T-helper 2 cell (primary cell): ENCODE measurements at places on chromosomes 16 and 17.

- no peak for DNase-seq
These were observed 31.1 kb downstream of the NME3 start for GRCh38 chr16:1740234-1740633.

DNA sequence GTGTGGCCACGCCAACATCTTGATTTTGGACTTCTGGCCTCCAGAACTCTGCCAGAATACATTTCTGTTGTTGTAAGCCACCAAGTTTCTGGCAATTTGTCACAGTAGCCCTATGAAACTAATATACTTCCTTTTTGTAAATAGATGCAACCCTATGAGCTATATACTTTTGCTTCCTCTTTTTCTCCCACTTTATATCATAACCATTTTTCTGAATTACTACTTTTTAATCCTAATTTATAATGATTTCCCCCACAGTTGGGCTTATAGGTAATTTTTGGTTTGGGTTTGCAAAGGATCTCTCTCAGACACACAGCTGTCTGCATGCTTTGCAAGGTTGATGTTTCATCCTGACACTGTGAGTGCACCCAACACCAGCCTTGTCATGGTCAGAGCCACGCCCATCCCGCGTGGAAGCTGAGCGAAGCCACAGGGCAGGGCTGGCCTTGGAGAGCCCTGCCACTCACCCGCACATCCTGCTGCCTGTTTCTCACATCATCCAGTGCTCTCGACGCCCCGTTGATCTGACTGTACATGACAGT, 5.8 kb downstream of the TRIM25 start:
- no peak for DNase-seq

GRCh38 chr16:14041164-14041563, 30.0 kb upstream of the MRTFB start:
- peak; percentile 77 for DNase-seq

- no peak for DNase-seq
These were observed 50.7 kb downstream of the GNA13 start for GRCh38 chr17:65005858-65006257.

- DNase-seq = no peak
These were observed 868.3 kb downstream of the CDH11 start for GRCh38 chr16:64253525-64253924.

DNA sequence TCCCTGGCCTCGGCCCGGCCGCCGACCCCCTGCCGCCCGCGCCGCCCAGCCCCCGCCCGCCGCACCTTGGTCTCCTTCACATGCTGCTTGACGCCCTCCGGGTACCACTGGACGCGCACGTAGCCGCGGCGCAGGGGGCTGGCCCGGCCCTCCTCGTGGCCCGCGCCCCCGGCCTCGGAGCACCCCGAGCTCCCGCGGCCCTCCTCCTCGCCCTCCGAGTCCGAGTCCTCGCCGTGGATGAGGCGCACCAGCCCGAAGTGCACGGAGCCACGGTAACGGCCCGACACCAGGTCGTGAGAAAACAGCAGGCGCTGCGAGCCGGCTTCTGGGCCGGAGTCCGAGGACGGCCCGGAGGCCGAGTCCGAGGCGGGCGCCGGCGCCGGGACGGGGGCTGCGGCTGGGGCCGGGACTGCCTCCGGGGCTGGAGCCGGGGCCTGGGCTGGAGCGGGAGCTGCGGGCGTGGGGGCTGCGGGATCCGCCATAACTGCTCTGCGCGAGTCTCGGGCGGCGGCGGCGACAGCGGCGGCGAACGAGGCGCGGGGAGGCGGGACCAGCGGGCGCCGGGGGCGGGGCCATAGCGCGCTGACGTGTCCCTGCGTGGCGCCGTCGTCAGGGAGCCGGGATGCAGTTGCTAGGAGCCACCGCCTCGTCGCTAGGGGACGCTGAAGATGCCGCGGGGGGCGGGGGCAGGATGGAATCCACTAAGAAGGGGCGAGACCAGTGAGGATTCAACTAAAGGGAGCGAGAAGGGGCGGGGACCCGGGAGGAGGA, at the start of gene UBE2O:
UBE2O (minus strand) TSS at position 493 of the 771 bp plus-strand sequence; CDS start at position 482, 11 bp downstream.
- peak; percentile 92 for DNase-seq

DNA sequence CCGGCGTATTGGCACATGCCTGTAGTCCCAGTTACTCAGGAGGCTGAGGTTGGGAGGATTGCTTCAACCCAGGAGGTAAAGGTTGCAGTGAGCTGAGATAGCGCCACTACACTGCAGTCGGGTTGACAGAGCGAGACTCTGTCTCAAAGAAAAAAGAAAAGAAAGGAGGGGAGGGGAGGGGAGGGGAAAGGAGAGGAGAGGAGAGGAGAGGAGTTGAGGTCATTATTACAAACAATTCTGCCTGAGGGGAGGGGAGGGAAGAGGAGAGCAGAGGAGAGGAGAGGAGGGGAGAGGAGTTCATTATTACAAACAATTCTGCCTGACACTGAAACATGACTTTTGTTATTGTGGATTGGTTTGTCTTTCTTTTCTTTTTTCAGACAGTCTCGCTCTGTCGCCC, 19.8 kb upstream of the ABCA5 start:
- no peak for DNase-seq

DNA sequence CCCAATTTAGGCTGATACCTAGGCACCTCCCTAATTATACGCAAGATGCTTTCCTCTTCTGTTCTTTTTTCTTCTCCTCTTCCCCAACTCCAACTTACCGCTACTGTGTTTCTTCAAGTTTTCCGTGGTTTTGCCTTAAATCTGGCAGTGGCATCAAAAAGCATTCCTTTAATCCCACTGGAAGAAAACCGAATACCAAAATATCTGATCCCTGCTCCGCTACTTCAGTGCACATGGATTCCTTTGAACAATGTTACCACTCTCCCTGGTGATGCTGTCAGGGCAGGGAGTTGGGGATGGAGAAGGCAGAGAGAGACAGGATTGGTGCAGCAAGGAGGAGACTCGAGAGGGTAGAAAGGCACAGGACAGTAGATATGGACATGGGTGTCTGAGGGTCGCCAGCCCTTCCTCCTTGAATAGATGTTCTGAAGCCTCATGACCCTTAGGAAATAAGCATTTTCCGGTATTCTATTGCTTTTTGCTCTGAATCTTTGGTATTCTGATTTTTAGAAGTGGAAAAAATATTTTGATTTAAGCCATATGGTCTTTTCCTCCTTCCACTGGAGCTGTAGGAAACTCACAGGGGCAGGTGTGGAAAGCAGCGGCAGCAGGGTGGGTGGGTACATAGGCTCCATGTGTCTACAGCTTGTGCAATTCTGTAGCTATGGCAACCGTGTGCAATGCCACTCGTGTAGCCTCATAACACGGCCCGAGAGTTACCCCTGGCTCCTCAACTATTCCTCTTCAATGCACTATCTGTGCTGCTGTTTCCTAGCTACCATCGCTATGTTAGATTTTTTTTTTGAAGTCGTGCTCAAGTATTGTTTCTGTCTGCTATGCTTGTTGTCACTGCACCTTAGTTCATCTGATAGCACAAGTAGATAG, 32.3 kb upstream of the TANC2 start:
- DNase-seq = no peak

DNA sequence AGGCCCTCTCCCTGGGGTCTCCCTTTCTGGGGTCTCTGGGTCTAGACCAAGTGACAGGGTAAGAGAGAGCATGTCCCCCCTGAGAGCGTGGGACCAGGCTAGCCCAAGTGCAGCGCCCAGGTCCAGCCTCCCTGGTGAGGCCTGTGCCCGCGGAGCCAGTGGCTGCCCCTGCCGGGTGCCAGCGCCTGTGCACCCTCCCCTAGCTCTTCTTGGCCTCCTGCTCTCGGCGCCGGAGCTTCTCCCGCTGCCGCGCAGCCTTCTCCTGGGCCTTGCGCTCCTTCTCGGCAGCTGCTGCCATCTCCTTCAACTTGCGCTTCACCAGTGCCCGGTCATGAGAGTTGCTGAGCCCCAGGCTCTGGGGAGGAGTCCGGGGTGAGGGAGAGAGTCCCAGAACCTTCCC, 17.3 kb downstream of the SAMD14 start:
- no peak for DNase-seq

- DNase-seq = no peak
These were observed 427.1 kb downstream of the GRIN2A start for GRCh38 chr16:9755081-9755480.

DNA sequence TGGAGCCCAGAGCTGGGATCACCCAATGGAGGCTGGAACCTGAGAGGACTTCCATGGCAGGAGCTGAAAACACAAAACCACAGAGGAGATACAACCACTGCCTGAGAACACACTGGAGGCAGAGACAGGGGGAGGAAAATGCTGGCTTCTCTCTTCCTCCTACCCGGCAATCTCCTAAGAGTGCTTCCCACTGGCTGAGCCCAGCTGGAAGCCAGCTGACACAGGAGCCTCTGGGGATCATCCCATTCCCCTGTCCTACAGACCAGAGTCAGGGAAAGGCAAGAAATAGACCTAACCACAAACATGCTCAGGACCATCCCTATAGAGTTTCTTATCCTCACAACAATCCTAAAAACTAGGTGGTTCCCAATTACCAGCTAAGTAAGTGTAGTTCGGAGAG, 112.4 kb upstream of the CDH5 start:
- no peak for DNase-seq

GRCh38 chr16:8376858-8377257, 213.5 kb downstream of the TMEM114 start:
- no peak for DNase-seq

- peak; percentile 20 for DNase-seq
These were observed 92.6 kb downstream of the DNAH17 start for GRCh38 chr17:78484271-78485246.

GRCh38 chr17:44079877-44080821, 9.6 kb downstream of the G6PC3 start:
- DNase-seq = no peak

- no peak for DNase-seq
These were observed 13.1 kb upstream of the ETV4 start for GRCh38 chr17:43559161-43559816.

DNA sequence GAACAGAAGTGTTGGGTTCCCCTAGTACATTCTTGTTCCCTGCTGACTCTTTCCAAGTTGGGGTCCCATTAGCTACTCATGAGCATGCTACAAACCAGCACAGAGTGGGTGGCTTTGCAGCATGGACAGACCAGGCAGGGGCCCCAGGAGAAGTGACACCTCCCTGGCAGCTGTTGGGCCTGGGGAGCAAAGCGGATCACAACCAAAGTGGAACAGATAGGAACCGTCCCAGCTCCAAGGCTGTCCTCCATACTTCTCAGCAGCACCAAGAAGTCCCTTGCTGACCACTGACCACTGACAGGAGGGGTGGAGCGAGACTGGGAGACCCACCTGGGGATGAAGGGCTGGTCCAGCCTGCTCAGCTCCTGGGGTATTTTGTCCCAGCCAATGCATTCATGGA, 12.4 kb upstream of the GFAP start:
- no peak for DNase-seq

GRCh38 chr16:29675811-29676643, 3.0 kb upstream of the QPRT start:
- no peak for DNase-seq

DNA sequence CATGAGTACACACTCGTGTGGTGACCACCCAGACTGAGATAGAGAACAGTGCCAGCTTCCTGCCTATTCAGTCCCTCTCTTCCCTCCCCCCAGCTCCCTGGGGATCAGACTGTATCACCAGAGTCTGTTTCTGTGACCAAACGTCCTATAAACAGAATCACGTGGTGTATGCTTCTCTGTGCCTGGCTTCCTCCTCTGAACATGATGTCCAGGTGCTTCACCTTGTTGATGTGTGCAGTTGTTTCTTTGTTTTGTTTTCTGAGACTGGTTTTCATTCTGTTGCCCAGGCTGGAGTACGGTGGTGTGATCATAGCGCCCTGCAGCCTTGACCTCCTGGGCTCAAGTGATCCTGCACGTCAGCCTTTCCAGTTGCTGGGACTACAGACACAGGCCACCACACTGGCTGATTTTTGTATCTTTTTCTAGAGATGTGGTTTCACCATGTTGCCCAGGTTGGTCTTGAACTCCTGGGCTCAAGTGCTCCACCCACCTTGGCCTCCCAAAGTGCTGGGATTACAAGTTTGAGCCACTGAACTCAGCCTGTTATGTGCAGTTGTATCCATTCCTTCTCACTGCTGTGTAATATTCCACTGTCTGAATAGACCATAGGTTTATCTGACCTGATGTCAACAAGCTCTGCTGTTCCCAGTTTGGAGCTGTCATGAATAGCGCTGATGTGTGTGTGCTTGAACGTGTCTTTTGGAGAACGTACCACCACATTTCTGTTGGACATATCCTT, 28.9 kb upstream of the PRM1 start:
- no peak for DNase-seq

DNA sequence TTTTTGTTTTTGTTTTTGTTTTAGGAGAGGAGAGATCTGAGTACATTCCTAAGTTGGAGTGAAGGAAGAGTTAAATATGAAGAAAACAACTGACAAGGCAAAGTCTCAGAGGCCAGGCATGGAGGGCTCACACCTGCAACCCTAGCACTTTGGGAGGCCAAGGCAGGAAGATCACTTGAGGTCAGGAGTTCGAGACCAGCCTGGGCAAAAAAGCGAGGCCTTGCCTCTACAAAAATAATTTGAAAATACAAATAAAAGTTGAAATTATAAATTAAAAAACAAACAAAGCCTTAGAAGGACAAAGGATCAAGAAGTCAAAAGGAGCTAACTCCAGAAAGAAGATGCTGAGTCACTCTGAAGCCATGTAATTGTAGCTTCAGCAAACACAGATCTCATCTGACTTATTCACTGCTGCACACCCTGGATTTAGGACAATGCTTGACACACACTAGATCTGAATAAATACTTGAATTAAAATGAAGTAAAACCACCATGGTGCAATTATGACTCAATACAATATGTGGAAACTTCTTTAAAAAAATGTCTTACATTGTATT, 9.1 kb downstream of the CEP20 start:
- DNase-seq = no peak

- DNase-seq = no peak
These were observed 3.6 kb upstream of the ITGA3 start for GRCh38 chr17:50052241-50052796.

DNA sequence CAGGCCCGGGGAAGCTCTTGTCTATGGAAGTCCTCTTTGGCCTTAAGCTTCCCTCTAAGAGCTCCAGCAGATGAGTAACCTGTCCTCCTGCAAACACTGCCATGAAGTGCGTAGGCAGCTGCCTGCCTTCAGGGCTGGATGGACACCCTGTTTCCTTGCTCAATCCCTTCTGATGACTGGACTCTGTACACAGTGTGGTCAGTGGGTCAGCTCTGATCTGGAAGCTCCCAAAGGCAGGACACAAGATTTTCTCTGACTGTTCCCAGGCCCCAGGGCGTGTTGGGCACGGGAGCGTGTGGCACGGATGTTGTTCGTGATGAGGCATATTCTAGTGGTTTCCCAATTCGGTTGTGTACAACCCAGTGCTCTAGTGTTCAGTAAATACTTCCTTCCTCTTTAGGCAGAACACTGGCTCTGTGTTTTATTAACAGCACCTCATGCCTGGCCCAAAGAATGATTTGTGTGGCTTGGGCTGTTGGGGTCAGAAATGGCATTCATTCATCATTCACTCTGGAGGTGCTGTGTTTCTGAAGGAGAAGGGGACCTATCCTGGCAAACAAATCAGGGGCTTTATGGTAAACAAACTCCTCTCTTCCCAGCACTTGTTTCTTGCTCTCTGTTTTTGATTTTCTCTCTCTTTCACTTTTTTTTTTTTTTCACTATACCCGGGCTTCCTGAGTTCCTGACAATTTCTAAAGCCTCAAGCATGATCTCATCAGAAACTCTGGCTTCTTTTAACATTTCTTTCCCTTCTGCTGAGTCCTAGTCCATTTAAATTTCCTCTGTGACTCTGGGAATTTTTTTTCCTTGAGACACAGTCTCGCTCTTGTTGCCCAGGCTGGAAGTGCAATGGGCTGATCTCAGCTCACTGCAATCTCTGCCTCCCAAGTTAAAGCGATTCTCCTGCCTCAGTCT, 12.0 kb upstream of the RNF157 start:
- DNase-seq = peak; percentile 88
